ENCODE measurements at places on chromosomes 6 and 20.

DNA sequence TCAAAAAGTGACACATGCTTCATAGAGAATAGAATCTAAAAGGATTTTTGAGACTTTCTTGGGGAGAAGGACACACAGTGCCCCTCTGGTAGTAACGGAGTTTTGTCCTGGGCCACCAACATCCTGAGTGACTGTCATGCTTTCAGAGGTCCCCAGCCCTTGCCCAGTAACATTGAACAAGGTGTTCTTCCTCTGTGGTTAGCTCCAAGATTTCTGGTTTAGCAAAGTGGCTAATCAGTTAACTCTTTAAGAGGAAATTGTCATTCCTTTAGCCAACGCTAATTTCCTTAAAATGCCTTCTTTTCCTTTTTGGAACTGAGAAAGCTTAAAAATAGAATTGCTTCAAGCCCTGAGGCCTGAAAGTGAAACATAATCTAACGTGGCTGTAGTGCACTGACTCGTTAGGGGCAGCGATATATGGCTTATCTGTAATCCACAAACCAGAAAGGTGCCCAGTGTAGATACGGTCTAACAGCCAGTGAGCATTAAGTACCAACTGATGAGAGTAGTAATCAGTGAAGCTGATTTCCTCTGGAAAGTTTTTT, 7.8 kb downstream of the E2F3 start:
- DNase-seq, result no peak

- DNase-seq, result no peak
Measured at GRCh38 chr6:67642582-67642981, 992.5 kb upstream of the ADGRB3 start.

- DNase-seq, result no peak
Measured at GRCh38 chr6:19824058-19824807, 12.9 kb upstream of the ID4 start.

- no peak for DNase-seq
Measured at GRCh38 chr6:104579310-104579863, 280.3 kb downstream of the HACE1 start.
